Right ventricle myocardium superior (tissue), 1 donor: ENCODE measurements at places on chromosomes 4 and X.

GRCh38 chrX:77160301-77160700, 286.9 kb upstream of the FGF16 start:
- no peak for DNase-seq

DNA sequence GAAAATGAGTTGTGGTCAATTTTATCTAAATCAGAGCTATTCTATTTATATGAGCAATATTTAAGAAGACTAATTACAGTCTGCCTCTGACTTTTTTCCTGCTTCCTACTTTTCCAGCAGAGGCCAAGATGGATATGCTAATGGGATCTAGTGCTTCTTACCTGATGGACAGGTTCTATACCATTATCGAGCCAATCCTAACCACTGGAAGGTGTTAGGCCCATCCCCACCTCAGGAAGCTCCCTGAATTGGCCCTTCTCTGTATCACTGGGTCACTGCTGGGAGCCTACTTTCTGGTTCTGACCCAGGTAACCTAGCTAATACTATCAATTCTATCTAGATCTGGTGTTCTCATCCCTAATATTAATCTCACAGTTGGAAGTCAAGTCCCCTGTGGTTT, 577 bp upstream of the YIPF7 start:
- no peak for DNase-seq

- DNase-seq: no peak
Measured at GRCh38 chr4:1833307-1834046, 22.5 kb downstream of the LETM1 start.

GRCh38 chr4:176435901-176436292, 116.1 kb downstream of the SPCS3 start:
- no peak for DNase-seq

DNA sequence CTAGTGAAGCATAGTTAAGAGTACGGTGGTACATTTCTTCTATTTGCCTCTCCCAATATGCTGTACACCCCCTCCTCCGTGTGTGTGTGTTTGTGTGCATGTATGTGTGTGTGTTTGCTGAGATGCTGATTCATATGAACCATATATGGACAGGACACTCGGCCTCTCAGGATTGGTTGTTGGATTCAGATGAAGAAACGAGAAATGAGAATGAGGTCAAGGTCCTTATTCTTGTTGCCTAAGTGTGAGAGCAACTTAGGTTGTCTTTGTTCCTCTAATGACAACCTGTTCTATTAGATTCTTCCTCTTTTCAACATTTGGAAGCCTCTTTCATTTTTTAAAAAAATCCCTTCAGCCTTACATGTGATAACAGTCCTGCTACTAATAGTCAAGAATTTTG, 1387.6 kb downstream of the STIM2 start:
- DNase-seq: no peak

DNA sequence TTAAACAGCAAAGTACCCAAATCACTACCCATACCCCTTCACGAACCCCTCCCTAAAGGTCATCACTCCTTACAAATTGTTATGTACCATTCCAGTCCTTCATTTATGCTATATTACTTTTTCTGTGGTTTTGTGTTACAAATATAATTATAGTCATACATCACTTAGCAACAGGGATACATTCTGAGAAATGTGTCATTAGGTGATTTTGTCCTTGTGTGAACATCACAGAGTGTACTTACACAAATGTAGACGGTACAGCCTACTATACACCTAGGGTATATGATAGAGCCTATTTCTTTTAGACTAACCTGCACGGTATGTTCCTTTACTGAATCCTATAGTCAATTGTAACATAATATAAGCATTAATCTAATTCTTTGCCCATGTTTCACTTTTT, 61.9 kb downstream of the ASB9 start:
- no peak for DNase-seq

DNA sequence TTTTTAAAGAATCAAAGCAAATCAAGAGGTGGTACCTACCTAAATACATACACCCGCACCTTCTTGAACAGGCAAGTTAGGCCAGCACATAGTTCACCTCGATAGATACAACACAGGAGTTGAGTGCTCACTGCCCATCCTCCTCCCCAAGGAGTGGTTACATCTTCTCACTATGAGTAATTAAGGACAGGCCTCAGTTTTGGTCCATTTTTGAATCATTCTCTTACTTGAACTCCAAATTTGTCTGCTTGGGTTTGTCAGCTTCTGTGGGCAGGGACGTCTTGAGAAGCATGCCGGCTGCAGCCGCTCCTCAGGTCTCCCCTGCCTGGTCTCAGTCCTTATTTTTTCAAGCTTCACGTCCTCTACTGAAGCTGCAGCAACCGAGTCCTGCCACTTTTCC, 190.6 kb upstream of the RBPJ start:
- DNase-seq: no peak

- DNase-seq: no peak
Measured at GRCh38 chrX:54093159-54093558, 48.9 kb upstream of the PHF8 start.

DNA sequence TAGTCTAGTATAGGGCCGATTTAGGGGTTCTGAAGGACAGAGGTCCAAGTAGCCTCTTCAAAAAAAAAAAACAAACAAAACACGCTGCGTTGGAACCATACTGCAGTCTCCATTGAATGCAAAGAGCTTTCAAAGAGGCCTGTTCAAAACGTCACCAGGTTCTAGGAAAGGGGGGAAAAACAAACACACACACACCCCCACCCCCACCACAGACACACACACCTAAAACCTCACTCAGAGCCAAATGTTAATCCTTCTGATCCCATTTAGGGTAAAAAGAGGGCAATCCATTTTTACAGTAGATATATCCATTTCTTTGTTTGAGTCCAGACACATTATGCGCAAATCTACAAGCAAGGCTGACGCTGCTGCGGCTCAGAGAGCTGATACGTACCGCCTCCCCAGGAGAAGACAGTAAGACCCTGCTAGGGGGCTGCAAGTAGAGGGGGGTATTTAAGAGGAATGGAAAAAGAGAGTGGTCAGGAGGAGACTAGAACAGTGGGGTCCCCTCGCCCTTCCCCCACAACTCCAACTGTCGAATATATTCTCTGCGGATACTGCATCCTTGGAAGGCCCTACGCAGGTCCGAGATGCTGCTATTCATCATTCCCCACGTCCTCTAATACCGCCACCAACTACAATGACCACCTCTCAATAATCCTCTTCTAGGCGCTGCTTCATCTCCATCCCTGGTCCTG, 1.3 kb downstream of the NKRF start:
- no peak for DNase-seq

- no peak for DNase-seq
Measured at GRCh38 chr4:68905598-68905938, 46.0 kb downstream of the UGT2A3 start.

GRCh38 chrX:134642386-134642785, 15.9 kb downstream of the PLAC1 start:
- DNase-seq: no peak

- DNase-seq: no peak
Measured at GRCh38 chr4:83207497-83208101, 77.0 kb downstream of the COQ2 start.

DNA sequence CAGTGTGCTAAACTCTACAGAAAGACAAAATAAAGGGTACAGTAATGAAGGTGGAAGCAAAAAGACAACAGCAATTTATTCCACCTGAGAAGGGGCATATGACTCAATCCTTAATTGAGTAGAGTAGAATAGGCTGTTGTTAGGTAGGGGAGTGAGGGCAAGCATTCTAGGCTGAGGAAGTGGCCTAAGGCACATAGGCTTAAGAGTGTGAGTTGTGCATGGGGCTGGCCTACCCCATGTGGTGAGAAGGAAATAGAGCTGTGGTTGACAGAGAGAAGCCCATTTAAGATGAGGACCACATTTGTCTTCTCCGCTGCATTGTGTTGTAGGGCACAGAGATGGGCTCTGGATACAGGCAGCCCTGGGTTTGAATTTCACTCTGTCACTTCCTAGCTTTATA, 3.4 kb upstream of the ZCCHC18 start:
- no peak for DNase-seq

DNA sequence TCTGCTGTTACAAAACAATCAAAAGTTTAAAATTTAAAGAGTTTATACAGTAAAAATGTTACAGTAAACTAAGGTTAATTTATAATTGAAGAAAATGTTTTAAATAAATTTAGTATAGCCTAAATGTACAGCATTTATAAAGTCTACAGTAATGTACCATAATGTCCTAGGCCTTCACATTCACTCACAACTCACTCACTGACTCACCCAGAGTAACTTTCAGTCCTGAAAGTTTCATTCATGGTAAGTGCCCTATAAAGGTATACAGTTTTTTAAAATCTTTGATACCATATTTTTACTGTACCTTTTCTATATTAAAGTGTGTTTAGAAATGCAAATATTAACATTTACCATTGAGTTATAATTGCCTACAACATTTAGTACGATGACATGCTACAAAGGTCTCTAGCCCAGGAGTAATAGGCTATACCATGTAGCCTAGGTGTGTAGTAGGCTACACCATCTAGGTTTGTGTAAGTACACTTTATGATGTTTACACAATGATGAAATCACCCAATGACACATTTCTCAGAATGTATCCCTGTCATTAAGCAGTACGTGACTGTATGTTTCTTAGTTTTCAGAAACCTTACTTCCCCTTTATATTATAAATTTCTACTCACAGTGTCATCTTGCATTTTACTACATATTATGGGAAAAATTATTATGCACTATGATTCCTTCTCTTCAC, 320.8 kb downstream of the ADAM29 start:
- no peak for DNase-seq

- no peak for DNase-seq
Measured at GRCh38 chrX:52140020-52140419, 44.7 kb upstream of the MAGED4 start.

GRCh38 chr4:88706574-88706973, 8.9 kb upstream of the NAP1L5 start:
- DNase-seq: no peak

DNA sequence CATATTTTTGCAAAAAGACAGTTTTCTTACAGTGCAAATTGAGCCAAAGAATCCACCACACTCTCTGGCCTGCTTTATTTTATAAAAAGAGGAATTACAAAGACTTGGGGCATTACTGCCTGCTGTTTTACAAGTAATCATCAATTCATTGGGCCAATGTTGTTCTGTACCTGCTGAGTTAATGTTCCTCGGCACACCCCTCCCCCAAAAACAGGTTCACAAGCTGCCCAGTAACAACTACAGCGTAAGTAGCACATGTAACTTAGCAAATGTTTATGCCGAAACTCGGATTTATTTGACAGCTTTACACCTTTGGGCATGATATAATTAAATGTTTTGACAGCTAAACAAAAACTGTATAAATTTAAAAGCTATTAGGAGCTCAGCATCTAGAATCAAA, 214.6 kb upstream of the MAB21L2 start:
- no peak for DNase-seq

- peak; percentile 44 for DNase-seq
Measured at GRCh38 chrX:119410027-119410819, 11.1 kb downstream of the SLC25A43 start.

DNA sequence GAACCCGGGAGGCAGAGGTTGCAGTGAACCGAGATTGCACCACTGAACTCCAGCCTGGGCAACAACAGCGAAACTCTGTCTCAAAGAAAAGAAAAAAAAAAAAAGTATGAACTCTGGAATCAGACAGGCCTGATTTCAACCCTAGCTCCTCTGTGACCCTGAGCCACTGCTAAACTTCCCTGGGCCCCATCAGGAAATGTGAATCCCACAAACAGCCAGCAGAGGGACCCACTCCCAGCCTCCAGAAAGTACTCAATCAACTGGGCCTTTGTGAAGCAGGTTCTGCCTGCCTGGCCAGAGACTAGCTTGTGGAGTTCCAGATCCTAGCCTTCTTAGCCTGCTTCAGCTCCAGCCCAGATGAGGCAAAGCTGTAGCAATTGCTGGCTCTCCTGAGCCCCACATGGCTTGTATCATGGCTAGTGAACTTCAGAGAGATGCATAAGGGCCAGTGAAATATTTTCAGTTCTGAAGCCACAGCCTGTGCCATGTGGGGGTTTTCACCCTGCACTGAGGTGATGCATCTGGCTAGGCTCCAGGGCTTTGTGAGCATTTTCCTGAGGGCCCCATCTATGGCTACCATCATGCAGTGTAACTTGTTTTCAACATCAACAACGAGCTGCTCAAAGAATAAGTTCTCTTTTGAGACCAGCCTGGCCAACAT, 7.2 kb upstream of the IDS start:
- peak; percentile 55 for DNase-seq

DNA sequence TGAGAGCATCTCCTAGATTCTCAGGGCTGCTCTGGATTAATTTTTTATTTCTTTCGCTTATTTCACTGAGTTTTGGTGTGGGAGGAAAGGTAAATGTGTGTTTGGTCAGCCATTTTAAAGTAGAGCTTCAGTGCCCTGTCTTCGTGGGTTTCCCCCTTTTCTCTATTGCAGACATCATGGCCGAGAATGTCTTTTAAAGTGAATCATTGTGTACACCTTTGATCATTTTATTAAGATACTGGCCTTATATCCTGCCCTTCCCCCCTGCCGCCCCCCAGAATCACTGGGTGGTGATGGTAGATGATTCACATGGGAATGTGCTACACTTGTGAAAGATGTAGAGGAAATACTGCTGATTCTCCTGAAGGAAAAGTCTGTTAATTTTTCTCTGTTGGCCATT, 23.8 kb downstream of the CDKL5 start:
- DNase-seq: no peak

GRCh38 chrX:38970845-38971244, 169.6 kb downstream of the MID1IP1 start:
- DNase-seq: no peak

- DNase-seq: no peak
Measured at GRCh38 chr4:150327262-150327780, 249.1 kb downstream of the DCLK2 start.

DNA sequence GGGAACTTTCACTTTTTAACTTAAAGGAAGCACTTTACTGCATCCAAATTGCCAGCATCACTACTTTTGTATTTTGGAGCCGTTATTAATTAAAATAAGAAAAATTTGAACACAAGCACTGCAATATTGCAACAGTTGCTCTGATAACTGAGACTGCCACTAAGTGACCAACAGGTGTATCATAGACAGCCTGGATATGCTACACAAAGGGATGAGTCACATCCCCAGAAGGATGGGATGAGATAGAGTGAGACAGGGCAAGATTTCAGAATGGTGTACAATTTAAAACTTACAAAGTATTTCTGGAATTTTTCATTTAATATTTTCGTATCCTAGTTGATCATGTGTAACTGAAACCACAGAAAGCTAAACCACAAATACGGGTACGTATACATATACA, 204.1 kb downstream of the MAPK10 start:
- no peak for DNase-seq

DNA sequence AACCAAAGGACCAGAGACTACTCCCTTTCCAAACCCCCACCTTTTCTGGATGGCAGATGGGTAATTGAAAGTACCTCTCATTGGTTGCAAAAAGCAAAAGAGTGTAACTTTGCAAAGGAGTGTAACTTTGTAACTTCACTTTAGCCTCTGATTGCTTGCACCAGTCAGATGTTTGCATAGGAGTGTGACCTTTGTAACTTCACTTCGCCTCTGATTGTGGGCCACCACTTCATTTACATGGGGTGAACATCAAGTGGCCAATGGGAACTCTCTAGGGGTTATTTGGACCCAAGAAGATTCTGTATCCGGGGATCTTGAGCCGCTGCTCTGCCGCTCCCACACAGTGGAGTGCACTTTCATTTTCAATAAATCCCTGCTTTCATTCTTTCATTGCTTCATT, 9.9 kb upstream of the SLC25A43 start:
- DNase-seq: no peak

- DNase-seq: no peak
Measured at GRCh38 chr4:137425281-137425680, 107.0 kb downstream of the PCDH18 start.

GRCh38 chrX:148500423-148501385, at the start of gene AFF2:
TSS of gene AFF2 (plus strand) at chrX:148500617. CDS start at chrX:148501098, 481 bp downstream.
- peak; percentile 42 for DNase-seq
